ENCODE measurements at places on chromosomes 11 and 22. TPM values are rescaled to one million over a fixed set of nuclear protein-coding genes. Genes with fewer than 3 reads are reported as not detected.

GRCh38 chr11:63767565-63768236 lies 874 bp downstream of the ZFTA start:
- H3K27ac ChIP-seq = no peak overlapping the region
- peaks cover 17% of the 10 kb centered on the region for H3K36me3 ChIP-seq
- H3K27me3 ChIP-seq = peaks cover 7% of the 10 kb centered on the region
- H3K4me3 ChIP-seq = peak overlapping the region; percentile 90
- peak; percentile 90 for DNase-seq

DNA sequence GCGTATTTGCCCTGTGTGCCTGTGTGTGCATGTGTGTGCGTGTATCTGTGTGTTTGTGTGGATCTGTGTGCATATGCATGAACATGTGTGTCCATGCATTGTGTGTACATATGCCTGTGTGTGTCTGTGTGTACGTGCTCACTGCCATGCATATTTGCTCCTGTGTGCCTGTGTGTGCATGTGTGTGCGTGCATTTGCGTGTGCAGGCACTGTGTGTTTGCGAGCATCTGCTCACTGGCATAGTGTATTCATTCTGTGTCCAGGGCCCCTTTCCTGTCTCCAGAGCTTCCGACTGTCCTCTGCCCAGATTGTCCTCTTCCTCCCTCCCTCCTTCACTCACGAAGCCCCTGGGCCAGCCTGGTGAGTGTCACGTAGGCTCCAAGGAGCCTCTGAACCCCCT lies 5.8 kb downstream of the EMID1 start:
- DNase-seq = no peak
- no peak overlapping the region for H3K27ac ChIP-seq
- H3K4me1 ChIP-seq = no peaks in the 10 kb centered on the region
- no peak overlapping the region for H3K4me3 ChIP-seq
- no peaks in the 10 kb centered on the region for H3K36me3 ChIP-seq

DNA sequence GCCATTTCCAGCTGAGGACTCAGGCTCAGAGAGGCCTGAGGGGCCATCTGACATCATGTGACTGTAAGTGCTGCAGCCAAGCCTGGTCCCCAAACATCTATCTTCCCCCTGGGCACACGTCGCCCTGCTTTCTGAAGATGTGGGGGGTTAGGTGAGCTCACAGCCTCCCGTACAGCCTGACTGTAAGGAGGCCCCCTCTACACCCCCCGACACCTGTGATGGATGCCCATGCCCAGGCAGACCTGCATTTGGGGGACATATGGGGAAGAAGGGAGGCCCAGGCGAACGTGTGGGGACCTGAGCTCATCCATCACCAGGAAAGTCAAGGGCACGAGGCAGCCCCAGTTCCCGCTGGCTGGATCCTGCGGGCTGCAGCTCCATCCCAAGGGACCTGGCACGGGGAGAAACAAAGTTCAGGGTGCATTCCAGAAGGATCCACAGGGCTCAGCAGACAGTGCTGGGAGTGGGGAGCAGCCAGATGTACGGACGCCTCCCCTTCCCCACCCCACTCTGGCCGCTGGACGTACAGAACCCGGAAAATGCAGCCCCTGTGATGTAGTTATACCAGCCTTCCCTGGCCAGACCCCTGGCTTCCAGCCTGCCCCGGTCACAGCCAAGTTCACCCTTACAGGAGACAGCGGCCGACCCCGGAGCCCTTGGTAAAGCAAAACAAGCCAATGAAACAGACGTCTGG lies 1431.4 kb downstream of the BRD1 start:
- H3K4me3 ChIP-seq = no peak overlapping the region
- no peak for DNase-seq
- no peaks in the 10 kb centered on the region for H3K27me3 ChIP-seq
- H3K4me1 ChIP-seq = no peaks in the 10 kb centered on the region

GRCh38 chr11:12459865-12460444 lies 82.6 kb downstream of the PARVA start:
- H3K4me1 ChIP-seq = no peaks in the 10 kb centered on the region
- DNase-seq = no peak
- no peak overlapping the region for H3K27ac ChIP-seq
- H3K36me3 ChIP-seq = peaks cover 4% of the 10 kb centered on the region

CLCF1 gene
- total RNA-seq = 2.1 TPM

- no peaks in the 10 kb centered on the region for H3K27me3 ChIP-seq
- H3K4me1 ChIP-seq = peaks cover 3% of the 10 kb centered on the region
- H3K36me3 ChIP-seq = no peaks in the 10 kb centered on the region
- no peak for DNase-seq
Observed at GRCh38 chr11:44883277-44883676, 67.4 kb downstream of the TP53I11 start.

VEGFB gene
- 57.1 TPM for total RNA-seq

DNA sequence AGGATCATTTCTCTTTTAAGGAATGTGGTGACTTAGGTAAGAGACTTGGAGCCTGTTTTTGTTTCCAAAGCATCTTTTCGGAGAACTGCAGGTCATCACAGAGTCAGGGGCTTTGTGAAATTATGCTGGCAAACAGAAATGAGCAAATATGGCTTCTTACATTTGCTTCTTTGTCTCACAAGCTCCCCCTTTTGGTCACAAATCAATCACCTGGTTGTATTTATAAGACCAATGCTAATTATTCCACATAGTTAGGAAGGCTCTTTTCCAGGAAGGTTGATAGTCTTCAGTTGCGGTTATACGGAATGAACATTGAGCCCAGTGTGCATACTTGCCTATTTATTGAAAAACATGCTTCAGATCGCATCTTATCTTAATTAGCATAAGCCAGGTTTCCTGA lies 34.6 kb upstream of the CEP126 start:
- no peak overlapping the region for H3K4me3 ChIP-seq
- no peaks in the 10 kb centered on the region for H3K36me3 ChIP-seq
- H3K4me1 ChIP-seq = no peaks in the 10 kb centered on the region
- no peaks in the 10 kb centered on the region for H3K27me3 ChIP-seq
